ENCODE measurements at places on chromosomes 16 and 17.

DNA sequence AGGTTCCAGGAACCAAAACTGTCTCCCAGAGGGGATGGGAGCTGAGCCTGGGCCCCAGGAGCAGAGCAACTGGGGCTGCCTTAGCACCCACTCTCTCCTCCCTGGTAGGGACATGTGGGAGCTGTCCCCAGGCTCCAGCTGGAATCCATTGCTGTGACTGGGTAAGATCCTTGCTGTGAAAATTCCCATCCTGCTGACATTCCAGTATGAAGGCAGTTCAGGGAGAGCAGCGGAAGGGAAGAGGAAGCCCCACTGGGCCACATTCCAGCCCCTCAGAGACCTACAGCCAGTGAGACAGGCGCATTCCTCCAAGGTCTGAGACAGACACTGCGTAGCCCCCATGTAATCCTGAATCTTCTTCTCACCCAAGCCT, 24.2 kb downstream of the MYO18A start:
- DNase-seq = no peak

- no peak for DNase-seq
Measured at GRCh38 chr16:85304337-85304736, 192.1 kb upstream of the CIBAR2 start.

- no peak for DNase-seq
Measured at GRCh38 chr16:85570735-85571562, 42.2 kb upstream of the GSE1 start.

DNA sequence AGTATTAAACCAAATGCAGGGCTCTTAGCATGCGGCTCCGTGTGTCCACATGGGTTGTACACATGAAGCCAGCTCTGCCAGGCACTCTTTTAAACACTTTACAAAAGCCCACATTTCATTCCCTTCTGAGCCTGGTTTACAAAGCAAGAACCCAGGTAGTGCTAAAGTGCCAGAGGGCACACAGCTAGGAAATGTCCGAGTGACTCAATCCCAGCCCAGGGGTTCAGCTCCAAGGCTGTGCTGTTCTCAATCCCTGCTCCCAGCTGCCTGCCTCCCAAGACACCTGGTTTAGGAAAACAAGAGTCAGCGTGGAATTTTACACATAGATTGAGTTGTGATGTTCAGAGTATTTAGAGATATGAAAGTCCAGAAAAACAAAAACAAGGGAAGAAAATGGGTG, 13.3 kb upstream of the DCAF7 start:
- DNase-seq = no peak

GRCh38 chr17:16521070-16521727, 29.2 kb upstream of the LRRC75A start:
- peak; percentile 23 for DNase-seq

- no peak for DNase-seq
Measured at GRCh38 chr16:4325253-4325758, 9.4 kb downstream of the GLIS2 start.

Data from stimulated activated CD8-positive, alpha-beta memory T cell treated with anti-CD3 and anti-CD28 coated beads, Interleukin-7, amount 100 ng/mL, for 24 hours (primary cell).